Activated CD4-positive, alpha-beta T cell treated with anti-CD3 and anti-CD28 coated beads, Interleukin-2, amount 50 U/mL, for 4 hours (primary cell): ENCODE measurements at places on chromosomes 3 and 15.

GRCh38 chr3:169871129-169871886, 1.6 kb upstream of the LRRC31 start:
- no peak for DNase-seq

- no peak for DNase-seq
These were observed 111.3 kb downstream of the ARRDC4 start for GRCh38 chr15:98071786-98072185.

- no peak for DNase-seq
These were observed 223.0 kb downstream of the EPHA6 start for GRCh38 chr3:97037294-97037943.

- no peak for DNase-seq
These were observed 38.7 kb downstream of the WNT7A start for GRCh38 chr3:13841141-13841540.

DNA sequence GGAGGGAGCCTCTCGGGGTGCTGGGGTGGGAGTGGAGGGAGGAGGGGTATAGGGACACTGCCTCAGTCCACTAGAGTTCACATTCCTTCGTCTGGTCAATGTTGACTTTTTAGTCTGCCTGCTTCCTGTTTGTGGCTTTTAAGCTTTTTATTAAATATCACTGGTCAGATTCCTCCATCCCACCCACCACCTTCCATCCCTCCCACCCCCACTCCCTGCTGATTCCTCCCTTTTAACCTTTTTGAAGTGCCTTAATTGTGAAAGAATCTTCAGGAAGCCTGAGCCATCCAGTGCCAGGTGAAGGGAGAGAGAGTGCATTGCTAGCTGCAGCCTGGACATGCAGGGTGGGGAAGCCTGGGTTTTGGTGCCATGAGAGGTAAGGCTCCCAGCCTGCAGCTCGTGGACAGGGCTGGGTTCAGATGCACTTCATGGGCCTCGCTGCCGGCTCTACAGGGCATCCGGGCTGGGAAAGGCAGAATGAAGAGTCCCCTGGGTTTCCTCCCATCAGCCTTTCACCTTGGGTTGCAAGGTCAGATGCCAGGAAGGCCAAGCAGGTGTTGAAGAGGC, 105.9 kb downstream of the DNAJB8 start:
- DNase-seq = no peak

GRCh38 chr3:52769786-52770455, 819 bp downstream of the NEK4 start:
- no peak for DNase-seq

GRCh38 chr3:17423786-17424536, 318.5 kb downstream of the TBC1D5 start:
- no peak for DNase-seq

DNA sequence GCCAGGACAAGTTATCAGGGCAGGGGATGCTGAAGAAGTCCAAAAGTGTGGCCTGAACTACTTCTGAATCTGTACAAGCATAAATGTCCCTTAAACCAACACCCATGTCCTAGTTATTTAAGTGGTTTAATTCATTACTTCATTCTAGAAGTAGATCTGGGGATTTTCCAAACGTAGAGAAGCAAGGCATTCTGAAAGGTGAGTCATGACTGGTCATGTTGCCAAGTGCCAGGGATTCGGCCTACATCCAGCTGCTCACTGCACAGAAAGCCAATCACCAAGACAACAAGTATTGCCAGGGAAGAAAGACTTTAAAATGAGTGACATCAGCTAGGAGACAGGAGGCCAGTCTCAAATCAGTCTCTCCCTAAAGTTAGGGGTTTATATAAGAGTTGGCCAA, 396.6 kb downstream of the GABRB3 start:
- DNase-seq = no peak

- no peak for DNase-seq
These were observed 35.7 kb downstream of the CLK3 start for GRCh38 chr15:74651242-74651741.

DNA sequence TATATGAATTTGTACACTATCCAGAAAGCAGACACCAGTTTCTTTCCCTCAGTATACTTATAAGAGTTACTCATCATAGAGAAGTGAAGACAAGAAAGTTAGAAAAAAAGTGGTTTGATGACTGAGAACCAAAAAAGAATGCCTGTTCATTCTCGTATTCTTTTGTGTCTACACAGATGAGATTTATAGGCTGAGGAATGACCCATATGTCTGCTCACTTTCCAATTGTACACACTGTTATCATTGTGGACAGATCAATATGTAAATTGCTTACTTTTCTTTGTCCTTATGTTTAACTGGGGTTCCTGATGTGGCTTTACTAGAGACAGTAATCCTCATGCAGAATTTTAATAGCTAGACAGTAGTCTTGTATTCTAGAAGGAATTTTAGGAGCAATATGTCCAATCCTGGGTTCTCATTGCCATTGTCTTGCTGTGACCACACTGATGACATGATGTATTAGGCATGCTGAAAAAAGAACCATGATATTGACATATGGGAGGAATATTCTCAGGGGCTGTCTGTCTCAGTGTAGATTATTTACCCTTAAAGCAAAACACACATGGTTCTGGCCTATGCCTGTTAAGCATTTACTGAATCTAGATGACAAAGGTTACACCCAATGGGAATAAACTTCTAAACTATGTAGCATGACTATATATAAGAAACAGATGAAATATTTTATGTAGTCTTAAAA, 669.7 kb downstream of the ROBO1 start:
- DNase-seq = no peak

- DNase-seq = no peak
These were observed 66.8 kb downstream of the STAC start for GRCh38 chr3:36447061-36447460.

DNA sequence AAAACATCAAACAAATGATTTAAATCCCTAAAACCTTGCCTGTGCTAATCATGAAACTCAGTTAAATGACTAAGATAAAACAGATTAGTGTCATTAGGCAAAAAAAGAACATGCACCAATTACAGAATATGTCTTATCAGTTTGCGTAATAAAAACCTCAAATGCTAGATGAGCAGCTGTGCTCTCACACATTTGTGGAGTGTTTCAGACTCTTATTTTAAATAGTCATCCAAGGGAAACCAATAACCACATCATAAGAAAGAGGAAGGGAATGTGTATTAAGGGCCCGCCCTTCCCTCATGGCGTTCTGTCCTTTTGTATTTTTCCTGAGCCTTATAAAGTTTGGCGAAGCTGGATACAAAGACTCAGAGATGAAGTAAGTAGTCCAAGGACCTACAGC, 6.6 kb downstream of the SAMMSON start:
- DNase-seq = no peak

DNA sequence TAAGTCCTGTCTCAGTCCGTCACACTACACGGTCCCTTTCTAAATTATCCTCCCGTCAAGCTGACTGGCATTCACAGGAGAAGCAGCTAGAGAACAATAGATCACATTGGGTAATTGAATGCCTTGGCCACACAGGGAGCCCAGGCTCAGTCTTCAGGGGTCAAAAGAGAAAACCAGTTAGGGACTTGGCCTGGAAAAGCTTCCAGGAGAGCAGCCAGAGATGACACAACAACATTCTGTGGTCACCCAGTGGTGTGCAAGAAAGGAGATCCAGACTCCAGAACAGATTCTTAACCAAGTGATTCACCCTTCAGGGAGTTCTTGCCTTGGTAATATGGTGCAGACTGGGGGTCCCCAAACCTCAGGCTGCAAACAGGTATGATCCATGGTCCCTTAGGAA, 15.9 kb downstream of the ARHGAP31 start:
- no peak for DNase-seq

DNA sequence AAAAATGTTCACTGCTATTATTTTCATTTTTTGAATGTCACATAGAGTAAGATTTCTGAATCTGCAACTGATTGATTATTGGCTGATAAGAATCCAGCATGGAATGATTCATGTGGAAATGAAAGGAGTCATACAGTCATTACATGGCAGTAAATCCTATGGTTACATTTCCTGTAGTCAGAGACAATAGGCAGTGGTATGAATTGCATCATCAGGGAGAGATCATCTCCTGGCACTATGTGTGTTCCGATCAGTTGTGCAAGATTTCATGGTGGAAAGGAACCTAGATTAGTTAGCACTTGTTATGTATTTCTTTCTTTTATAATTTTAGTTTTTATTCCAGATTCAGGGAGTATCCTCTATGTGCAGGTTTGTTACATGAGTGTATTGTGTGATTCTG, 38.8 kb downstream of the SLC12A1 start:
- no peak for DNase-seq

GRCh38 chr15:73924171-73924921, 1.9 kb upstream of the LOXL1 start:
- no peak for DNase-seq

DNA sequence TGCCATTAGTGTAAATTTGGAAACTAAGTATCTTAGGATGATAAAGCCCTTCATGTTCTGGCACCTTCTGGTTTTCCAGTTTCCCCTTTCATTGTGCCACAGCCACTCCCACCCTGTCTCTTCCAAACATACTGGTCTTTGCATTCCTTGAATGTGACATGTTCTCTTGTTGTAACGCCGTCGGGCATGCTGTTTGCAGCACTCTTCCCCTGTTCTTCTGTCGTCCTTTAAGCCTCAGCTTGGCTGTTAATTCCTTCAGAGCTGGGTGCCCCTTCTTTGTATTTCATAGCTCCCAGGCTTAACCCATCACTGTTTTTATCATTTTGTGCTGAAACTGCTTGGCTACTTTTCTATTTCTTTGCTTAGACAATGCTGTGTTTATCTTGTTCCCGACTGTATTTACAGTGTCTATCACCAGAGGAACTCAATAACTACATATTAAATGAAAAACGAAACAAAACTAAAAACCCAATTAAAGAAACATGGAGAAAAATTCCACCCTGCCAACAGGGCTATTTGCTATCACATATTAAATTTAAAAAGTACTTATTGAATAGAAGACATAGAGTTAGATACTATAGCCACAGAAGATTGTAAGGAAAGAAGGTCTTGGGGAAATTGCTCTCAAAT, 95.4 kb upstream of the KCNAB1 start:
- DNase-seq = no peak

- no peak for DNase-seq
These were observed 132.8 kb downstream of the KCNAB1 start for GRCh38 chr3:156253150-156253549.

DNA sequence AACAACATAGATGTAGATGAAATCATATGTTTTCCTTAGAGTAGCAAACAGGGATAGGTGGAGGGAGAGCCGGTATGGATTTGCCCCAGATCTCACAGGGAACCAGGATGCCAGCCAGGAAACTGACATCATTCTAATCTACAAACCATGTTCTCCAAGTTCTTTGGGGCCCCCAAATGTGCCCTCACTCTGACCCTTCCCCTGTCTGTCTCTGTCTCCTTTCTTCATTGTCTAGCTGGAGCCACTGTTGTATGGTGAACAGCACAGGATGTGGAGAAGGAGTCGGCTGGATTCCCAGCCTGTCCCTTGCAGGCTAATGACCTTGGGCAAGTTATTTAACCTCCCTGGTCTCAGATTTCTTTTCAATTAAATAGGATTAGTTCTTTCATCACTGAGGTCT, 962 bp downstream of the ATP13A5 start:
- DNase-seq = no peak

- no peak for DNase-seq
These were observed 825.5 kb downstream of the EPHA3 start for GRCh38 chr3:89932882-89933281.

DNA sequence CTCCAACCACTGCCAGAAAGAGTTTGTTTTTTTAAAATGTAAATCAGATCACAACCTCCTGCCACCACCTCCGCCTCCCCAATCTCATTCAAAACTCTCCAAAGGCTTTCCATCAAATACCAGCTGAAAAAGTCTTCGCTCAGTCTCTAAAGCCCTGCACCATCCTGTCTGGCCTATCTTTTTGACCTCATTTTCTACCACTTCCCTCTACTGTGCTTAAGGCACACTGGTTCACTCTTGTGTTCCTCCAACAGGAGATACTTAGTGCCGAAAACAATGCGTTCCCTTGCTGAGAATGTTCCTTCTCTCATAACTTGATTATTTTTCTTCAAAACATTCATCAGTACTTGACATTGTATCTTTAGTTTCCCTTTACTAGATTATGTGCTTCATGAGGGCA, 3.5 kb downstream of the BTBD1 start:
- DNase-seq = no peak

DNA sequence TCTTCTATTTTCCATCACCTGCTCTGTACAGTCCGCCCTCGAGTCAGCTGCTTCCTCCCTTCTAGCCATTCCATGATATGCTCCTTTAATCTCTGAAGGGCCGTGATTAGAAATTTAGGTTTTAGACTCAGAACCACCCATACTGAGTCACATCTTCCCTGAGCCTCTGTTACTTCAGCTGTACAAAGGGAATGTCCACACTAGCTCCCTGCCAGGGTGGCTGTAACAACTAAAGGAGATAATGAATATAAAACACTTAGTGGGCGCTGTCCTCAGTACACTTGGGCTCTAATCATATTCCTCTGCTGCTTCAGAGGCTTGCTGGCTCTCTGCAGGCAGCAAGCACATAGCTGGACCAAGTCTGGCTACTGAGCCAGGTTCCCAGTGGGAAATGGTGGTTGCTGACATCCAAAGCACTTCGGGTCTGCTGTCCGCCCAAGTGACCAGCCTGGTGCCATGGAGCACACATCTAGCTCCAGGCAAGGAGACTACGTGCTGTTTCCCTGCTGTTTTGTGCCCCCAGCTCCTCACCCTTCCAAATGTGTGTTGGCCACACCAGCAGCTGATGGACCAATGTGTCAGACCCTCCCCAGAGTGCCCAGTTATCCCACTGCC, 901 bp upstream of the CHST14 start:
- no peak for DNase-seq
